ENCODE measurements at places on chromosomes 7 and 10.

- no peak for DNase-seq
Measured at GRCh38 chr7:157016352-157017041, 6.0 kb upstream of the MNX1 start.

DNA sequence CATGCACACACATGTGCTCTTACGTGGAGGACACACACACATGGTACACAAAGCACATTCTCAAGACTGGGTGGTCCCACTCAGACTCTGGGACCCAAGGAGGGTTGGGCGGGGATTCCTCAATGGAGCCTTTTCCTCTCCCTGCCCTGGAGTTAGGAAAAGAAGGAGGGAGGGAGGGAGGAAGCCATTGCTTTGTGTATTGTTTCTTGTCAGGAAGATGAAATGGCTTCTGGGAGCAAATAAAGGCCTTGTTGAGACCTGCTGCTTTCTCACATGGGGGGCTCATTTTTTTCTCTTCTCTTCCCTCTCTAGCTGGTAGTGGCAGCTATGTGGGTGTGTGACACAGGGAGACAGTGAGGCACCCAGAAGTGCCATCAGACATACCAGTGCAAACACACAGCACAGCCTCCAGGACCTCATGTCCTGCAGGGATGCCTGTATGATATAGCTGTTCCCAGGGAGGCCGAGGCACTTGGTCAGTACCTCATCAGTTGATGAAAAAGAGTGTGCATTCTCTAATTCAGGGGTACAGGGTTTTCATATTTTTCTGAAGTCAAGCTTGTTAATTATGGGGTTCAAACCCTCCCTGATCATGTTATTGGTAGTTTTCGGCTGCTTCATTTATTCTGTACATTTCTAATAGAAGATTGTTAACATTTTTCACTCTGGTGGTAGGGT is 5.7 kb downstream of the AQP1 start:
- DNase-seq, result no peak

- DNase-seq, result no peak
Measured at GRCh38 chr7:2088801-2089200, 143.9 kb downstream of the MAD1L1 start.

DNA sequence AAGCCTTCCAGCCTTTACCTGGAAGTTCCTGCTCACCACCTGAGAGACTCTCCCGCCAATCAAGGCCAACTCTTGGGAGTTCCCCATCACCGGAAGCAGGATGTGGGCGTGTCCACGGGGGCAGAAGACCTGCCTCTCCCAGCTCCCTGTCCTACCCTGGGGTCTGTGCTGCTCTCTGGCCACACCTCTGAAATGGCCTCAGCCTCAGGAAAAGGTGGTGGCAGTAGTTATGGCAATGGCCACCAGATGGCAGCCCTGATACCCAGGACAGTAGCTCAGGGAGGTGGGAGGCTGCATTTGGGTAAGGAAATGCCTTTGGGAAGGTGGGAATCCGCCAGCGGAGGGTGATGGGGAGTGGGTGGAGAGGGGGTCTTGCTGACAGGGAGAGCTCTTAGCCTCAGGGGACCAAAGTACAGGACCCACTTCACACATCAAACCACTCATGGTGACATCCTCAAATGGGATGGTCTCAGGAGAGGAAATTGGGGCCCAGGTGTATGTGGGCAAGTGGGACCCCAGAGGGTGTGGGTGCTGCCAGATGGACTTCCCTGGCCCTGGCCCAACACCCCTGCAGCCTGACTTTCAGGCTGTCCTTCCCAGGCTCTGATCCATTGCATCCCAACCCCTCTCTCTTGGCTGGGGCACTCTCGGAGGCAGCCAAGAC is 33.9 kb downstream of the KAZALD1 start:
- DNase-seq, result peak; percentile 45

GRCh38 chr7:157700231-157701005 is 363.6 kb downstream of the DNAJB6 start:
- DNase-seq, result no peak
